ENCODE measurements at places on chromosomes 1 and 21. TPM values are rescaled to one million over a fixed set of nuclear protein-coding genes. Genes with fewer than 3 reads are reported as not detected.

DNA sequence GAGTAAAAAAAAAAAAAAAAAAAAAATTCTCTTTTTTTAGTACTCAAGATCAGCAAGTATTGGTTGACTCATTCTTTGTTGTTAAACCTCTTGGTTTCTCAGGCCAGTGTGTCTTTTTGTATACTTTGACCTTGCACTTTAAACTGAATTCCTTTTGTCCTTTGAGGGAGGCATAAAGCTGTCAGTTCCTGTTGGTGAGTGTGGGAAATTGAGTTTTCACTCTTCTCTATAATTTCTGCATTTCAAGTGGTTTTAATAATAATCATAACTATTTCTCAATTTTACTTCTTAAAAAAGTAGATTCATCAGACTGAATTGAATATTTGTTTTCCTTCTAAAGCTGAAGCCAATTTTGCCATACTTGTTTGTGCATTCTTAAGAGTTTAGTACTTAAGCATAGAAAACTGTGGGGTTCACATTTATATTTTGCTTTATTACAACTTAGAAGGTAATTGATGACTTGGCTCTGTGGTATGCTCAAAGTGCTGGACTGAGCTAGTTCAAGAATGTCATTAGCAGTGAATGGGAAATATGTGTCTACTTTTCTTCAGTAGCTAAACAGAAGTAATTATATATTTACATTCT, 43.4 kb downstream of the ITSN1 start:
- H3K4me1 ChIP-seq: peaks cover 57% of the 10 kb centered on the region
- H3K4me3 ChIP-seq: peak overlapping the region; percentile 37
- DNase-seq: no peak

GRCh38 chr1:114094675-114095074, 59.0 kb downstream of the SYT6 start:
- no peaks in the 10 kb centered on the region for H3K4me1 ChIP-seq
- no peak overlapping the region for H3K4me3 ChIP-seq
- H3K36me3 ChIP-seq: no peaks in the 10 kb centered on the region

GRCh38 chr21:33205476-33205875, 24.3 kb upstream of the IFNAR2 start:
- peaks cover 19% of the 10 kb centered on the region for H3K4me1 ChIP-seq
- H3K4me3 ChIP-seq: no peak overlapping the region
- peaks cover 2% of the 10 kb centered on the region for H3K36me3 ChIP-seq
- no peaks in the 10 kb centered on the region for H3K27me3 ChIP-seq
- DNase-seq: no peak

- no peak for DNase-seq
- H3K4me1 ChIP-seq: peaks cover 1% of the 10 kb centered on the region
- H3K4me3 ChIP-seq: no peak overlapping the region
These were observed 12.2 kb upstream of the CLSTN1 start for GRCh38 chr1:9835758-9836631.

AMY2A gene
- total RNA-seq: not detected

KRTAP19-5 gene
- not detected for total RNA-seq

GRCh38 chr1:230768903-230769570, 21.8 kb downstream of the CAPN9 start:
- no peak for DNase-seq
- H3K27me3 ChIP-seq: no peaks in the 10 kb centered on the region
- H3K36me3 ChIP-seq: no peaks in the 10 kb centered on the region

DNA sequence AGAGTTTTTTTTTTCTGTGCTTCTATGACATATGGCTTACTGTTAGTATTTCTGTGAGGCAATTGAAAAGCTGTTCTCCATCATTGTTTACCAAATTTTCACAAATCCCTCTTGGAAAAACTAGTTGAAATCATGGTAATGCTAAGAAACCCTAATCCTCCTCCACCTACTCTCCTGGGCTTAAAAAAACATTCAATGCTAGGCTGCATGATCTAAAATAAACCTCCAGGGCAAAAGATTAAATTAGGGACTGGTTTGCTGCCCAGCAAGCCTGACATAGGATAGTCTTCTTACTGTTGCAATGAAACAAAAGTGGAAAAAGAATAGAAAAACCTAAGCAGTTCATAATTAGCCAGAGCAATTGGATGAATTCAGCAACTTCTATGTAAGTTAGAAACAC, 16.1 kb downstream of the C1orf52 start:
- H3K36me3 ChIP-seq: peaks cover 2% of the 10 kb centered on the region
- H3K4me1 ChIP-seq: peaks cover 23% of the 10 kb centered on the region
- DNase-seq: no peak
- H3K4me3 ChIP-seq: no peak overlapping the region
- H3K27ac ChIP-seq: no peak overlapping the region
- no peaks in the 10 kb centered on the region for H3K27me3 ChIP-seq

PEX19 gene
- total RNA-seq: 74.8 TPM

DNA sequence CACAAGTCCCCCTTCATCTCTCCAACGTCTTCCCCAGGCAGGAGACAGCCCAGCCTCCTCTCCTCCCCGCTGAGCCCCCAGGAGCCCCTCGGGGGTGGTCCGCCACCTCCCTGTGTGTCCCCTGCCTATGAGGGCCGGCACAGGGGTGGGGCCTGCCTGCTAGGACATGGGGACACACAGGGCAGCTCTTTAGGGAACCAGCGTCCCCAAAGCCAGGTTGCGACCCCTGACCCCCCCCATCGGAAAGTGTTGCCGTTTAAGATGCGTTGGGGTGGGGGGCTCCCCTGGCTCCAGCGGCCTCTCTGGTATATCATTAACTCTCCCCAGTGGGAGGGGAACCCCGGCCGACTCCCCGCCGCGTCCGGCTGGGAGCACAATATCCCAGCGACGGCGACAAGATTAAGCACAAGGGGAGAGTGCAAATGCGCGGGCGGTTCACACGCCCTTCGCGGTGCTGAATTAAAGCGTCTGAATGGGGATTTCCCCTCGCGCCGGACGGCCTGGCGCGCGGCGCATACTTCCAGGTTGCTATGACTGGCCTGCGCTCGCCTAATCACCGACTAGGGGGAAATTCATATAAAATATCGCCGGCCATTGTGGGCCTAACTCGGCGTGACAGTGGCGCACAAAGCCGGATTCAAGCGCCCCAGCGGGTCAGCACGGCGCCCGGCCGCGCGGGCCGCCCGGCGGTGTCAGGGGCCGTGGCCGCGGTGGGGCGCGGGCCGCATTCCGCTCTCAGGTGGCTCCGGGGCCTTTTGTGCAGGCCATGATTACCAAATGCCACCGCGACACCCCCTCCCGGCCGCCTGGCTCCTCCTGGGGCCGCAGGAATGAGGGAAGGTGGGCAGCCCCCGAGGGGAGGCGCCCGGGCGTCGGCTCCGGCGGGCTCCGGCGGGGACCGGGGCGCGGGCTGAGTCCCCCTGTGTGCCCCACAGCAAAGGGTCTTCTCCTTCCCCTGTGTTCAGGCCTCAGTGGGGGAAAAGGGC, 30.9 kb downstream of the WNT3A start:
- peak overlapping the region; percentile 22 for H3K27ac ChIP-seq
- peaks cover 30% of the 10 kb centered on the region for H3K27me3 ChIP-seq
- peak overlapping the region; percentile 59 for H3K4me3 ChIP-seq
- H3K4me1 ChIP-seq: peaks cover 2% of the 10 kb centered on the region
- H3K36me3 ChIP-seq: no peaks in the 10 kb centered on the region

DNA sequence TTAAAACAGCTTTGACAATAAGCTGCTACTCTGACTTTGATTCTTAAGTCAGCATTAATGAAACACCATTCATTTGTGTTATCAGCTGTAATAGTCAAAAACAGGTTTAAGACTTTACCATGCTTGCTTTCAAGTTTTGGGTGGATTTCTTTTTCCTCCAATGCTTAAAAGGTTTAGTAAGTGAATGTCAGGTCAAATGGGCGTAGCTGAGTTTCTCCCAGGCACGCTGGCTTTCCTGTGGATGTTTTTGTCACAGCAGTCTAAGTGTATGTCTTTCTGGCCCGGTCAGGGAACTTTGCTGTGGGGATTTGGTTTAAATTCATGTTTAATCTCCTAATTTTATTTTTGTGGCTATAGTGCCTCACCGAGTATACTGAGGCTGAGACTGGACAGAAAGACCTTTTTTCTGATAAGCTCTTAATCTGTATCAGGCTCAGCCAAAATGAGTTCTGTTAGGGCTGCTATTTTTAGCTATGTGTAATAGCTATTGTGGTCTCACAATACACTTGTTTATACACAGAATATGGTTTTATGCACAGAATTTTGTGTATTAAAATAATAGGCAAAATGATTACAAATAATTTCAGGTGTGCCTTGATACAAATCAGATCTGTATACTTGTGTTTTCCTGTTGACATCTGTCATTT, 292.8 kb downstream of the DISC1 start:
- H3K27ac ChIP-seq: no peak overlapping the region
- peaks cover 10% of the 10 kb centered on the region for H3K4me1 ChIP-seq
- peaks cover 12% of the 10 kb centered on the region for H3K27me3 ChIP-seq
- H3K36me3 ChIP-seq: no peaks in the 10 kb centered on the region
- H3K4me3 ChIP-seq: no peak overlapping the region

DNA sequence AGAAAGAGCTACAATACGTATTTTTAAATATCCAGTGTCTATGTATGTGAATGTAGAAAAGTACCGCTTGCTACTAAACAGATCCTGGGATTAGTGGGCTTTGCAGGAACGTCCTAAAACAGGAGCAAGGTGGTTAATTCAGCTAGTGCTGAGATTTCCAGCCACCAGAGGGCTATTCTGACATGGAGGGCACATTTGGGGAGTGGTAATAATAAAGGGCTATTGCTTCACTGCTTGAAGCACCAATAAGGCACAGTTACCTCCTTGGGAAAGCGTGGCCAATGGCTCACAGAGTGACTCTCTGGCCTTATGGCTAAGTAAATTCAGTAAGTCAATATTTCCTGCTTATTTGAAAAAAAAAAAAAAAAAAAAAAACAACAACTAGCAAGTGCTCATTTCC, 152.4 kb downstream of the GABPA start:
- peaks cover 17% of the 10 kb centered on the region for H3K4me1 ChIP-seq
- no peak for DNase-seq
- H3K36me3 ChIP-seq: peaks cover 60% of the 10 kb centered on the region
- H3K4me3 ChIP-seq: no peak overlapping the region
- no peak overlapping the region for H3K27ac ChIP-seq
- H3K27me3 ChIP-seq: no peaks in the 10 kb centered on the region

CHI3L1 gene
- total RNA-seq: not detected

CRB1 gene
- not detected for total RNA-seq

DNA sequence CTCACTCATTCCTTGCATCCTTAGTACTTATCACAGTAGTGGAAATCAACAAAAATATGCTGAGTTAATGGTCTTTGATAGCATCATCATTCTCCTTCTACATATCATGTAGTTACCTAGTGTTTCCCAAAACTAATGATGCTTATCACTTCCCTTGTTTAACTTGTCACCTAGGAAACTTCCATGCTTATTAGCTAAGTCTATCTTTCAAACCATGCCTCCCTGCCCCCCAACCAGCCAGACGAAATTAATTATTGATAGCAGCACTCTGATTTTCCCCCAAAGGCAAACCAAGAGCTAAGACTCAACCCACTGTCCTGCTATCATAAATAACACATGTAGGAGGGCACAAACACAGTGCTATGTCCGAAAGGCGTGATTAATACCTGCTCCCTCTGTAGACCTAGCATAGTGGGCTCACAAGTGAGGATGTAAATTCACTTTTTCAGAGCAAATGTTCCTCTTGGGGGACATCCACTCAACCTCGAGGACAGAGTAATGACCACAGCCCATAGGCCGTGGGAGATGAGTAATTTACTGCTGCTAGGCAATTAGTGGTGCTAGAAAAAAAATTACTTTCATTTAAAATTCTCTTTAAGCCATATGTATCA, 25.8 kb upstream of the LPAR3 start:
- no peak overlapping the region for H3K27ac ChIP-seq
- no peak for DNase-seq
- peaks cover 2% of the 10 kb centered on the region for H3K27me3 ChIP-seq
- H3K4me1 ChIP-seq: peaks cover 18% of the 10 kb centered on the region

- peaks cover 3% of the 10 kb centered on the region for H3K4me1 ChIP-seq
- peaks cover 73% of the 10 kb centered on the region for H3K27me3 ChIP-seq
- H3K36me3 ChIP-seq: no peaks in the 10 kb centered on the region
- DNase-seq: peak; percentile 71
- no peak overlapping the region for H3K4me3 ChIP-seq
These were observed 18.8 kb downstream of the KNCN start for GRCh38 chr1:46532498-46533178.

GRCh38 chr1:175195798-175196197, 3.2 kb upstream of the KIAA0040 start:
- H3K36me3 ChIP-seq: no peaks in the 10 kb centered on the region
- no peak overlapping the region for H3K27ac ChIP-seq
- H3K4me1 ChIP-seq: peaks cover 12% of the 10 kb centered on the region

DNA sequence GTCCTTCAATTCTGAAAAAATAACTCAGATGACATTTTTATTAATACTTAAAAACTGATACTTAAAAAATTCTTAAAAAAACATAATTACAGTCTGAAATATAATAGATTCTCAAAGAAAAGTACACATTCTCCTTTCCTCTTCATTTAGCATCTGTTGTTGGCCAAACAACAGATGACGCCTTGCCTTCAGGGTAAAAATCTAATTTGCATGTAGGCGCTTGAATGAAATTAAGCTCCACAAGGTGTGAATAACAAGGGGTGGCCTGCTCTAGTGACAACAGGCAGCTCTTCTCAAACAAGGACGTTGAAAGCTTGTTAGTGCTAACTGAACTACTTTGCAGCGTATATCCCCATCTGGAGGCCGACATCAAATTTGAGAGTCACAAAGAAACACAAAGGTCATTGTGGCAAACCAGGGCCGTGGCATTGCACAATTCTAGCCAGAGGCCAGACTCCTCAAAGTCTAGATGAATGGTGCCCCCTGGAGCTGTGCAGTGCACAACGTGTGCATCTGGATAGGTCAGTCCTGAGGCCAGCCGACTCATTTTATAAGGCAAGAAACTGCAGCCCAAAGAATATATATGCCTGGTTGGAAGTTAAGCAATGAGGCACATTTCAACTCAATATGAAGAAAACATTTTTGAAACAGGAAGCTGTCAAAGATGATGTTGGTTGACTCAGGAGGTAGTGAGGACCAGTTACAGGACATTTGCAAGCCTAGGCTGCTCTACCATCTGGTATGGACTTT, 459.2 kb upstream of the RUNX1 start:
- no peaks in the 10 kb centered on the region for H3K36me3 ChIP-seq
- no peak overlapping the region for H3K4me3 ChIP-seq
- peaks cover 7% of the 10 kb centered on the region for H3K4me1 ChIP-seq
- peaks cover 16% of the 10 kb centered on the region for H3K27me3 ChIP-seq

DNA sequence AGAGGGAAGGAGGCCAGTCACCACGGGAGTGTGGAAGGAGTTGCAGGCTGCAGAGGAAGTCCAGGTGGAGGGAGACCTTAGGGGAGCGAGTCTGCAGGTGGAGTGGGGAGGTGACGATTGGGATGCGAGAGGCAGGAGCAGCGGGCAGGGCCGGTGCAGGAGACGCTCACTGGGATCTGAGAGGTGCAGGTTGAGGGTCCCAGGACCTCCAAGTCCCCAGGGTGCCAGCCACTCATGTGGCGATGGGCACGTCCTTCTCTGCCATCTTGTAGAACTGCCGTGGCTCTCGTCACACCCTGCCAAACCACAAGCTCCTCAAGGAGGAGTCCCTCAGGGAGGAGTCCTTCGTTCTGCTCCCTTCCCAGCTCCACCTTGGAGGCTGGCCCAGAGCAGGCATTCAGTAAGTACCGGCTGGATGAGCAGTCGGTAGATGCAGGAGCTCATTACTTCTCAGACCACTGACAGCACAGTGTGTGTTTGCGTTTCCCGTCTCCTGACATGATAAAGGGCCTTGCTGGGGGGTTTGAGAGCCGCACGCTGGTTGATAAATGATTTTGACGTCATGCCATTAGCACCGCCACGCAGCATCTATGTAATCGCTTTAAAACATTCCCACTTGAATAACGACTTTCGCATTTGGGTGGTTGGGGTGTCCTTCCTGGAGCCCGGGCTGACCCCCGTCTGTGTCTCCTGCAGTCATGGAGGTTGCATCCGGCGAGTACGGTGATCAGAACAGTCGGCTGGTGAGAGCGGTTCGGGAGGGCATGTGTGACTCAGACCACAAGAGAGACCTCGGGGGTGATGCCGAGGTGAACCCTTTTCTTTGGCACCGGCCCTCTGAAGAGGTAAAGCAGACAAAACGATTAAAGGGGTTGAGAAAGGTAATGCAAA, 27.8 kb downstream of the TFF3 start:
- no peak overlapping the region for H3K4me3 ChIP-seq
- peaks cover 5% of the 10 kb centered on the region for H3K36me3 ChIP-seq
- H3K4me1 ChIP-seq: peaks cover 3% of the 10 kb centered on the region
- H3K27me3 ChIP-seq: peaks cover 11% of the 10 kb centered on the region

All from progenitor cell of endocrine pancreas (in vitro differentiated cells).